ENCODE measurements at places on chromosomes 7 and 10.

- H3K4me3 ChIP-seq, result no peak overlapping the region
- no peaks in the 10 kb centered on the region for H3K27me3 ChIP-seq
- no peaks in the 10 kb centered on the region for H3K4me1 ChIP-seq
- H3K27ac ChIP-seq, result no peak overlapping the region
- H3K36me3 ChIP-seq, result no peaks in the 10 kb centered on the region
- no peak for DNase-seq
Observed at GRCh38 chr10:129505500-129506075, 38.5 kb downstream of the MGMT start.

GRCh38 chr10:94035982-94036765 is 42.4 kb downstream of the PLCE1 start:
- no peak overlapping the region for H3K27ac ChIP-seq
- no peak overlapping the region for H3K4me3 ChIP-seq
- H3K36me3 ChIP-seq, result no peaks in the 10 kb centered on the region

DNA sequence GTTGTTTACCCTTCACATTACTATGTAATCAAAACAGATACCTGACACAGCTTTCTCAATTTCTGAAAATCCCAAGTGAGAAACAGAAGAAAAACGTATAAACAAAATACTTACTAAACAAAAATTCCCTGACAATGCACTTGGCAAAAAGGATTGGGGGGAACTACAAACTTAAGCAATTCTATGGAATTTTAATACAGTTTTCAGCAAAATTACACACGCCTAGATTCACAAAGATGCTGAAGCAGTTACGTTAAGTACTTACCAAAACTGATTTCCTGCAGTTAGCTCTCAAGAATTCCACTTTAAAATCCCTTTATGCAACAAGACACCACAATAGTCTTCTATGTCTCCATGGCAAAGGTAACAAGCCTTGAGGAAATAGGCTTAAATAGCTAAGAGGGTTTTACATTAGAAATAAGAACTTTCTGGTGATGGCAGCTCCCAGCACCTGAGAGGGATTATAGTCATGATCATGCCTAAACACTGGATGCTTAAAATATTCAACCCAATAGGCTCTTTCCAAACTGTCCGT is 10.8 kb downstream of the TOMM7 start:
- DNase-seq, result no peak
- H3K27ac ChIP-seq, result no peak overlapping the region
- H3K36me3 ChIP-seq, result peaks cover 15% of the 10 kb centered on the region
- no peak overlapping the region for H3K4me3 ChIP-seq

DNA sequence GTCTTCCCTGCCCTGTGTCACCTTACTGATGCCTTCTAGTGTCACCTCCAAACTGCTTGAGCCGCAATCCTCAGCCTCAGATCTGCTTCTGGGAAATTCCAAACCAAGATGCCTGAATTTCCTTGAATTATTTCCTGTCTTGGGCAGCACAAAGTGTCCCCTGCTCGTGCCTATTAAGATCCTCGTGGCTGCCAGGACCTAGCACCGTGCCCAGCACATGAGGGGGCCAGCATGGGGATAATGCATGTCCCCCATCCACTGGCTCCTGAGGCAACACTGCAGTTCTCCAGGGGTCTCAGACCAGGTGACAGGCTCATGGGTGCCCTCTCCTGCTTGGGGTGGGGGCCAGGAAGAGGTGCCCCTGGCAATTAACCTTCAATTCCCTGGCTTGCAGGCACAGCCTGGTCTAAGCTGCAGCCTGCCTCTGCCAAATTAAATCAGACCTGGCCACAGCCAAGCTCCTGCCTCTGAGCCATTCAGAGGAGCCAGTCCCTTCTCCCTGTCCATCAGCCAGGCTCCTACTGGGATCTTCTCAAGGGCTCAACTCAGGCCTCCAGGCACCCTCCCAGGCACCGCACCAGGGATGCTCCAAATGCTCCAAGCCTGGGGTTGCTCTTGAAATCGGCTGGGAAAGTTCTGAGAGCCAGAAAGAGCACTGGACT is 146.6 kb downstream of the SH3PXD2A start:
- no peak overlapping the region for H3K4me3 ChIP-seq
- H3K27ac ChIP-seq, result no peak overlapping the region
- DNase-seq, result no peak
- H3K4me1 ChIP-seq, result no peaks in the 10 kb centered on the region

GRCh38 chr7:378041-378420 is 88.1 kb downstream of the FOXL3 start:
- no peak overlapping the region for H3K4me3 ChIP-seq
- DNase-seq, result no peak
- H3K27me3 ChIP-seq, result peaks cover 22% of the 10 kb centered on the region
- H3K4me1 ChIP-seq, result peaks cover 23% of the 10 kb centered on the region
- no peaks in the 10 kb centered on the region for H3K36me3 ChIP-seq

- no peaks in the 10 kb centered on the region for H3K27me3 ChIP-seq
- no peaks in the 10 kb centered on the region for H3K4me1 ChIP-seq
- H3K4me3 ChIP-seq, result no peak overlapping the region
Observed at GRCh38 chr10:26269754-26270153, 53.2 kb downstream of the GAD2 start.

GRCh38 chr10:77647543-77648293 is 10.1 kb upstream of the KCNMA1 start:
- H3K4me1 ChIP-seq, result peaks cover 16% of the 10 kb centered on the region
- no peaks in the 10 kb centered on the region for H3K36me3 ChIP-seq
- DNase-seq, result no peak
- no peak overlapping the region for H3K4me3 ChIP-seq
- no peak overlapping the region for H3K27ac ChIP-seq

DNA sequence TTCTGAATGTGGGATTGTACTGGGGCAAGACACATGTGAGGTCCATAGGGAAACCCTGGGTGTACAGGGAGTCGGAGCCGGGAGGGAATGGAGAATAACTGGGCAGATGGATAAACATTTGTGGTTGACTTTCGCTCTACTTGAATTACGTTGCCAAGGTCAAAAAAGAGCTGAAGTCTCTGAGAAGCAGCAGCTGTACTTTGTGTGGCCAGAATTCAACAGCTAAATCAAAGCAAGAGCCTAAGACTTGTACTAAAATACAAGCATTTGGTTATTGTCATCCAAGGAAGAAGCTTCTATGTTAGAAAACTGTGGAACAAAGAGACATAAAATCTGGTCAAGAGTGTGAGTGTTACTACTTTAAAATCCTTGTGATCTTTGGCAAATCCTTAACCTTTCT is 457.2 kb downstream of the ARL4A start:
- H3K4me3 ChIP-seq, result no peak overlapping the region
- DNase-seq, result no peak
- H3K4me1 ChIP-seq, result no peaks in the 10 kb centered on the region
- no peaks in the 10 kb centered on the region for H3K36me3 ChIP-seq

DNA sequence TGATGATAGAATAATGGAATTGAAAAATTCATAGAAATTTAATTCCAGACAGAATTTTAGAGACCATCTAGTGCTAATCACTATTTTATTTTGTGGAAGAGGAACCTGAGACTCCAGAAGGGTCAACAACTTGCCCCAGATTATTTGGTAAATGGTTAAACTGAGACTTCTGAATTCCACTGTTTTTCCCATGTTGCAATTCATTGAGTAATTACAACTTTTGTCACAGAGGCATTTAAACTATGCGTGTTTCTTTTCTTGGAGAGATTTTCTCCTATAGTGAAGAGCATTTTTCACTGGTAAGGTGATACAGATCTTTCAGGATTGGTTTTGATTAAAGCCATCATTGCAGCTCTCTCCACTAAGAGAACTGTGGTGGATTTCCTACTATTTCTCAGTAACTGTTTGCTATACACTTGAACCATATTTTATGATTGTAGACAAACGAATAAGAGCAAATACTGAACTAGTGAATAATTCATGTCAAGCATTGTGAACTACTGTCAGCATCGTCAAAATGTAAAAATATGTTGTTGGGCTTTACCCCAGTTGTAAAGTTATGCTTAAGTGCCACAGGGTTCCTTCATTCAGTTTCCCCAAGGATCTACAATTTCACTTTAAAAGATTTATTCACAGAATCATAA is 26.5 kb downstream of the LRGUK start:
- no peak overlapping the region for H3K27ac ChIP-seq
- H3K27me3 ChIP-seq, result no peaks in the 10 kb centered on the region
- no peak overlapping the region for H3K4me3 ChIP-seq
- H3K4me1 ChIP-seq, result no peaks in the 10 kb centered on the region
- no peak for DNase-seq
- no peaks in the 10 kb centered on the region for H3K36me3 ChIP-seq

Data from neural progenitor cell (in vitro differentiated cells).